ENCODE measurements at places on chromosomes 12 and 14.

GRCh38 chr12:120798696-120799095 lies 73.1 kb downstream of the ACADS start:
- DNase-seq, result no peak

GRCh38 chr12:29309320-29309902 lies 71.6 kb downstream of the ERGIC2 start:
- no peak for DNase-seq

- no peak for DNase-seq
These were observed 34.2 kb downstream of the DTX1 start for GRCh38 chr12:113090740-113091139.

- no peak for DNase-seq
These were observed 49.5 kb downstream of the SIX1 start for GRCh38 chr14:60599727-60600126.

DNA sequence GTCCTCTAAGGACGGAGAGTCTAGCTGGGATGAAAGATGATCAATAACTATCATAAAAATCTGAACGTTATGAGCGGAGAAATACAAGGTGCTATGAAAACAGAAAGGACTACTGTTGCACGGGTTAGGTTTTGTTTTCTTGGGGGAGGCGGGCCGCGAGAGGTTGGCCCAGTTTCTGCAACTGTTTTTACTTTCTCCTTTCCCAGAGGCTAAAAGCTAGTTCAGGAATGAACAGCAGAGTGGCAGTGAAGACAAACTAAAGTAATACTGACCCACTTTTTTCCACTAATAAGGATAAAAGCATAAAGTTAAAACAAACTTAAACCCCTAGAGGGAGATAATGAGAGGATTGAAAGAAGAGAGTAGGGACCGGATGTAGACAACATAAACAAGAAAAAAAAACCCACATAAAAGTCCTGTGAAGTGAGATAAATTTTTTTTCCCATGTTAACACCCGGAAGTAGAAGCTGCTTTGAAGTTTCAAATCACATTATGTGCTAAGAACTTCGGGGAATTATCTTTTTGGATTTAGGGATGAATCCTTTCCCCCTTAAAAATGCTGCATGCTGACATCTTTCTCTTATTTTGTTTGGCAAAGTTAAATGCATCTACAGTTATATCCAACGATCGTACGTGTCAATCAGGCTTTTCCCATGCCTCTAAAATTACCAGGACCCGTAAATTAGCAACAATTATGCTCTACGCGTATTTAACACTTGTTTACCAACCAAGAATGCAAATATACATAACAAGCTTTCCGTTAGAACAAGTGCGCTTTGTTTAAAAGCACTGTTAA lies 1.0 kb upstream of the CDK17 start:
- DNase-seq, result no peak

DNA sequence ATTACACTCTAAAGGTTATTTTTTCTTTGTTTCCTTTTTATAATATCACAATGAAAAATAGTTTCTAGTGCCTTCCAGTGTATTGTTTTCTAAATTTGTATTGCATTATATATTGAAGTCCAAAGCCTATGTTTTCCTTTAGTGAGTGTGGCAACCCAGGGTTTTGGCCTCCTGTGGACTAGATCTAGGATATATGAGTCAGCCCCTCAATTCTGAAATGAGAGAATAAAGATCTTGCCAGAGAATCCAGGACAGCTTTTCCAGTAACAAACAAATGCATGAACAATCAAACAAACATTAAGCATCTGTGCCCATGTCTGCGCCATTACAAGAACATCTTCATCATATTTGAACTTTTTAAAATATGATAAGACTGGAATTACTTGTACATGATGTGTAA lies 70.7 kb upstream of the SSTR1 start:
- DNase-seq, result no peak

DNA sequence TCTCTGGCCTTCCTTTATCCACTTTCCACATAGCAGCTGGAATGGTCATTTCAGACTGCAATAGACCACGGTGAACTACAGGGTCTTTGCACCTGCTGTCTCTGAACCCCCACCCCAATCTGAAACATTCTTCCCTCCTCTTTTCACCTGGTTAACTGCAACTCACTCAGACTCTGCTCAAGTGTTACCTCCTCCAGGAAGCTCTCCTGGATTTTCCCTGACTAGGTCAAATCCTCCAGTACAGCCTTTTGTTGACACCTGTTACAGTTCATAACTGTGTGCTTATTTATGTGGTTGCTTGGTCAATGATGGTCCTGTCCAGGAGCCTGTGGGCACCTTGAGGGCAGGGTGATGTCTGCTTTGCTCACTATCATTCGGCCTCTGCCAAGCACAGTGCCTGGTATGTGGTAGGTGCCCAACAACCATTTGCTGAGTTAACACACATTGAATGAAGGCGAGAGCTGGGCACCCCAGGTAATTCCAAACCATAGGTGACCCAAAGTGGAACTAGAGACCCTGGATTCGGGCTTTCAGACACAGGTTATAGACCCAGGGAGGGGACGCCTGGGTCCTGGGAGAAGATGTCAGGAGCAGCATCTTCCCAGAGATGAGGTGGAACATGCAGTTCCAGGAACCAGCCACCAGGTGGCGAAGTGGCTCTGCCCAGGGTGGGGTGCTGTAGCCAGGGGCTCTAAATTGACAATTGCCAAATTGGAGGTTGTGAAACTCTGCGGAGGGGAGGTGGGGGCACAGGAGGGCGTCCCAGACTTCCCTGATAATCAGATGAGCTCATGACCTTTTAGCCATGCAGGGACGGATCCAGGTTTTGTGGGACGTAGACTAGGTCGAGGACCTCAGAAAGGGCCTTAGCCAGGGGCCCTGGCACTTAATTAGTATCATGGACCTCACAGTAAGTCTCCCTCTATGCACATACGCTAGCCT lies 28.1 kb downstream of the TRPV4 start:
- peak; percentile 47 for DNase-seq

DNA sequence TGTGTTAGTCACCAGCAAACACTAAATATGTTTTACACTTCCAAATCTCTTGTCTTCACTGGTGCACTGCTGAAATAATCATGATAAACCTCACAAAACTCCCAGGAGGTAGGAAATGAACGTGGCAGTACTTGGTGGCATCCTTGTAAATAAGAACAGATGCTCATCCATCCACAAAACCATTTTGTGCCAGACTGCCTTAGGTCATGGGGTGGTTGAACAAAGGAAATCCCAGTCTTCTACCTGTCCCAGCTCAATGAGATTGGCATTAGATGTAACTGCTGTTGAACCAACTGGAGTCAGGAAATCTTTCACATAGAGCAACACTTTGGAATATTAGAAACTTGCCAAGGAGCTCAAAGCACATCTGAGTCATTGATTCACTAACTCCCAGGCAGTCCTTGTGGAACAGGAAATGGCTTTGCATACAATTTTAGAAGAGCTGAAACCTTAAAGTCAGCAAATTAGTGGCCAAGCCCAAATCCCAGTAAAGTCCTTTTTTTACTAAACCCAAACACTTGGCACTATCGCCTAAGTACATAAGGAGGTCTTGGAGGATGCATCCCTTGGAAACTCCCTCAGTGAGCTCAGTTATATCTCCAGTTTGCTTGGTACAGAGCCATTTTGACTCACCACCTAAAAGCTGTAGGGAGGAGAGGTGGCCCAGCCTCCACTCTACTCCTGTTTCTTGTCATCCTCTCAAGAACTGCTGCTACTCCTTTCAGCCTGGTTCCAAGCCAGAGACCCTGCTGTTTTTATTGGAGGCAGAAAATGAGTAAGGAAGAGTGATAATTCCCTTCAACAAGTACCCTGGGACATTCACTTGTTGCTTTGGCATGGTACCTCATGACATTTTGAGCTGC lies 208.0 kb downstream of the NOVA1 start:
- DNase-seq, result no peak

- DNase-seq, result no peak
These were observed 4.5 kb downstream of the ITPR2 start for GRCh38 chr12:26828280-26829073.

GRCh38 chr12:46492471-46493085 lies 120.0 kb upstream of the SLC38A2 start:
- no peak for DNase-seq

- DNase-seq, result no peak
These were observed 188.2 kb upstream of the FRMD6 start for GRCh38 chr14:51463461-51463860.

DNA sequence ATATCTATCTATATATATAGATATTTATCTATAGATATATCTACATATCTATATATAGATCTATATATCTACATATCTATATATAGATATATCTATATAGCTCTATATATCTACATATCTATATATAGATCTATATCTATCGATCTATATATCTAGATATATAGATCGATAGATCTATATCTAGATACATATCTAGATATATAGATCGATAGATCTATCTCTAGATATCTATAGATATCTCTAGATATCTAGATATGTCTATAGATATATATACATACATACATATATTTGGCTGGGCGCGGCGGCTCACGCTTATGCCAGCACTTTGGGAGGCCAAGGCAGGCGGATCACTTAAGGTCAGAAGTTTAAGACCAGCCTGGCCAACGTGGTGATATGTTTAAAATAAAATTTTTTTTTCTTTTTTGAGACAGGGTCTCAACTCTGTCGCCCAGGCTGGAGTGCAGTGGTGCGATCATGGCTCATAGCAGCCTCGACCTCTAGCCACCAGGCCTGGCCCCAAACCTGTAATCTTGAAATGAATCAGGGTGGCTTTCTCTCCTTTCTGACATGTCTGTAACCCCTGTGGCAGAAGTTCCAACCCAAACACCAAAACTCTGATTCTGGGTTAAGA lies 18.1 kb downstream of the ARPC3 start:
- no peak for DNase-seq
